ENCODE measurements at places on chromosomes 12 and 14. TPM values are rescaled to one million over a fixed set of nuclear protein-coding genes. Genes with fewer than 3 reads are reported as not detected.

DNA sequence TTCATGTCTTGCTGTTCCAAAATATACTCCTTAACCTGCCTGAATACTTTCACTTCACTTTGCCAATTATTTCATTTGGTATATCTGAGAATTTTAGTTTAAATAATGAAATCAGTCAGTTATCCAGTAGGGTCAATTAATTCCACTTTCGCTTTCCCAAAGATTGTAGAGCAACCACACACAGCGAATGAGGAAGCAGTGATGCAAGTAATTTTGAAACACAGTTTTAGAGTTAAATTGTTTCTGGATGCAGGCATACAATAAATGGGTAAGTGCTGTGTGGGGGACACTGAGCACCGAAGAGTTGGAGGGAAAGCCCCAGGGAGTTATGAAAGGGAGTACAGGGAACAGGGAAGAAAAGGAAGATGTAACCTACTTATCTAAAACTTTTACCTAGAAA lies 62.8 kb downstream of the TSHR start:
- DNase-seq, result no peak

DNA sequence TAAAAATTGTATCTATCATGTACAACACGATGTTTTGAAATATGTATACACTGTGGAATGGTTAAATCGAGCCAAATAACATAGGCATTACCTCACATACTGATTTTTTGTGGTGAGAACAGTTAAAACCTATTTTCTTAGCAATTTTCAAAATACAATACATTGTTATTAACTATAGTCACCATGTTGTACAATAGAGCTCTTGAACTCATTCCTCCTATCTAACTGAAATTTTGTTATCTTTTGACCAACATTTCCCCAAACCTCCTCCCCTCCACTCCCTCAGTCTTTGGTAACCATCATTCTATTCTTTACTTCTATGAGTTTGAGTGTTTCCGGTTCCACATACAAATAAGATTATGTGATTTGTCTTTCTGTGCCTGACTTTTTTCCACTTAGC lies 6.8 kb upstream of the SLC38A2 start:
- no peak for DNase-seq

The ATL1 gene
- 3.1 TPM for total RNA-seq

- no peak for DNase-seq
These were observed 394.0 kb upstream of the SYT1 start for GRCh38 chr12:78470354-78471195.

DNA sequence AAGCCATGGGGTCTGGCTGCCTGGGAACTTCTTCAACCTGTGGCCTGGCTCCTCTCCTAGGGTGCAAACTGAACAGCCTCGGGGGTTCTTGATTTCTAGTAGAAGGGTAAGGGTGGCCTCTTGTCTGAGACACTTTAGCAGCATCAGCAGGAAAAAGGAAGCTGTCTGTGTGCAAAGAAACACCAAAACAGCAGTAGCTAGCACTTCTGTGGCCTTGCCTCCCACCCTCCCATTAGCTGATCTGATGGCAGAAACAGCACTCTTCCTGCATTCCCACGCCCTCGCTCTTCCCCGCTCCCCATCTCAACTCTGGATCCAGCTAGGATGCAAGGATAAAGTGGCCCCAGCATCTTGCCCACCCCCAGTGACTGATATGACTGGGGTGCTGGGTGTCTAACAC lies 20.7 kb downstream of the SLC7A8 start:
- no peak for DNase-seq

GRCh38 chr12:97404543-97404942 lies 58.1 kb upstream of the RMST start:
- no peak for DNase-seq

The CLEC9A gene
- total RNA-seq, result 0.57 TPM

GRCh38 chr14:91890291-91890749 lies 23.0 kb upstream of the TC2N start:
- peak; percentile 45 for DNase-seq

DNA sequence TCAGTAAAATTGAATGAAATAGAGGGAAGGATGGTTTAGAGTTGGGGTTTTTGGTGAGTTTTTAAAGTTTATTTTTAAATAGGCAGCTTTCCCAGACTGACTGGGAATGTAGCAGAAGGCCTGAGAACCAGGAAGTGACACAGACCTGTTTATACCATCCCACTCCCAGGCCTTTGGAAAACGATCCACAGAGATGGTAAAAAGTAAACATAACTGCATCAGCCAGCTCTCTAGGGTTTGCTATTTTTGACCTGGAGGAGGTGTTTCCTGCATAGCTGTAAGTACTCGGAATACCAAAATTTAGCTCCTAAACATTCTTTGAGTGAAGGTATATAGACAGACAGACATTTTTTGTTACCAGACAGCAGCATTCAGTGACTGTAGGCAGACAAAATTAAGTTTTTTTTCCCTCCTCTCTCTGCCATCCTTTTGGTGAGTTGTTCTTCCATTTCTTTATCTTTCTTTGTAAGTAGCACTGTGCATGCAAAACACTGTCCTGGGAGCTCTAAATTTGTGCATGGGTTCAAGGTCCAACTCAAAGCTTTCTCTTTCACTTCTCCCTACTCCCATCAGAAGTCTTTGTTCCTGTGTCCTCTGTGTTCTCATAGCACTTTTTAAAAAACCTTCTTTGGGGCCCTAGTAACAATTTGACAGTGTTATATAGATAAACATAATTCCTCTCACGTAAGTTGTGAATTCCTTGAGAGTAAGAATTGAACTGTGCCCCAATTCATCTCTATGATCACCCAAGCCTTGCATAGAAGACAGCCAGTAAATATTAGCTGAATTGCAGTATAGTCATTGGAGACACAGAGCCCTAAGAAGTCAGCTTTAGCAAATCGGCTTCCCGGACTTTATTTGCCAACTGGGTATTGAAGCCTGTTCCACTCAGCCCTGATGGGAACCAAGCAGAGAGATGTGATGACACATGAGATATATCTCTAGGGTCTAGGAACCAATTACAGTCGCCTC lies 37.4 kb downstream of the SUSD6 start:
- DNase-seq, result no peak

DNA sequence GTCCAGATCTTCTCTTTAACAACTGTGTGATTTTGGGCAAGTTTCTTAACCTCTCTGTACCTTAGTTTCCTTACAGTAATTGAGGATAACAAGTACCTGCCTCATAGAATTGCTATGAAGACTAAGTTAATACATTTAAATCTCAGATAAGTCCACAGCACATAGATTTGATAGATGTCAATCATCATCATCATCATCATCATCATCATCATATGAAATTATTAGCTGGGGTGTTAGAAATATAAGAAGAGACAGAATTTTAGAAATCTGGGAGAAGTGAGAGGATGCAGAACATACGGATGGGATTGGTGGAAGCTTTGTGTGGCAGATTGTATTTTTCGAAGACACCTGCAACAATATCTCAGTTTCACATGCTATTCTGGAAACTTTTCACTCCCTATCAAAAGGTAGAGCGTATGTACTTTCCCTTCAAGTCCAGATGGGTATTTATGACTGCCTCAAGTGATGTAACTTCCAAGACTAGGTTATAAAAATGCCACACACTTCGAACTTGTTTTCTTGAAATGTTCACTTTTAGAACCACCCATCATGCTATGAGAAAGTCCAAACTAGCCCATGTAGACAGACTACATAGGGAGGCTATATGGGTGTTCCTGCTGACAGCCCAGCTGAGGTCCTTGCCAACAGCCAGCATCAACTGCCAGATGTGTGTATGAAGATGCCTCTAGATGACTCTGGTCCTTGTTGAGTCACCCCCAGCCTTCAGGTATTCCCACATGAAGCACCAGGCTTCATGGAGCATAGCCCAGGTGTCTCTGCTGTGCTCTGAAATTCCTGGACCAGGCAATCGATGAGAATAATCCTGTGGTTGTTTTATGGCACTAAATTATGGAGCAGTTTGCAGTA lies 20.7 kb upstream of the SDR39U1 start:
- no peak for DNase-seq

The LRRC10 gene
- total RNA-seq, result not detected

GRCh38 chr12:71904629-71905028 lies 34.0 kb upstream of the TPH2 start:
- DNase-seq, result no peak

GRCh38 chr12:23899434-23899833 lies 50.0 kb downstream of the SOX5 start:
- no peak for DNase-seq

The SLCO1B3 gene
- 0.13 TPM for total RNA-seq

The NELL2 gene
- total RNA-seq, result 1.1 TPM

GRCh38 chr12:9961106-9961505 lies 10.1 kb upstream of the CLEC12A start:
- DNase-seq, result no peak

DNA sequence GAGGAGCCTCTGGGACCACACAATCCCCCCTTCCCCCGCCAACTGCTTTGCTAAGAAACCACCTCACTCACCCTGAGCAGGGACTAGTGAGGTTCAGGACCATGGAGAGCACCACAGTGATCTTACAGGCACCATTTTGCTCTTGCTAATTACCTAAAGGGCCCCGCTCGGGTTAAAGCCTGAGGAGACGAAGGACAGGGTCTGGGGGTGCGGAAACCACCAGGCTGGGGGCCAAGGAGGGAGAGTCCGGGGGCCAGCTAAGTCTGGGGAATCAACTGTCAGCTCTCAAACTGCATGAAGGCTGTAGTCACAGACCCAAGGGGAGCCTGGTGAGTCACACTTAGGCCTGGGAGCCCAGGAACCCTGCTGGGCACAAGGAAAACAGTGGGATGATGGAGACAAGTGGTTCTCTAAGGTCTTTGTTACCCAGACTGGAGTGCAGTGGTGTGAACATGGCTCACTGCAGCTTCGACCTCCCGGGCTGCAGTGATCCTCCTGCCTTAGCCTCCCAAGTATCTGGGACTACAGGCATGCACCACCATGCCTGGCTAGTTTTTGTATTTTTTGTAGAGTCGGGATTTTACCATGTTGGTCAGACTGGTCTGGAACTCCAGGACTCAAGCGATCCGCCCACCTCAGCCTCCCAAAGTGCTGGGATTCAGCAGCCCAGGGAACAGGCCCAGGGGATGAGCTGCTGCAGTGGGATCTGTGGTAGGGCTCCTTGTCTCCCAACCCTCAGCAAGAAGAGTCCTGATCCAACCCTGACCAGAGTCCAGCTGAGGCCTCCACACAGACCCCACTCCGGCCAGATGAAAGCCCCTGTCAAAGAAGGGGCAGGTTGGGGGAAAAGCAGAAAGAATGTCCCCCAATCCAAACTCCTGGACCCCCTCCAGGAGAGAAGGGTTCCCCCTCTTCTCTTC lies 98.8 kb downstream of the CALM1 start:
- no peak for DNase-seq

GRCh38 chr12:62865937-62866336 lies 69.0 kb downstream of the PPM1H start:
- no peak for DNase-seq

The TAS2R7 gene
- not detected for total RNA-seq

The GNG2 gene
- 9.6 TPM for total RNA-seq

DNA sequence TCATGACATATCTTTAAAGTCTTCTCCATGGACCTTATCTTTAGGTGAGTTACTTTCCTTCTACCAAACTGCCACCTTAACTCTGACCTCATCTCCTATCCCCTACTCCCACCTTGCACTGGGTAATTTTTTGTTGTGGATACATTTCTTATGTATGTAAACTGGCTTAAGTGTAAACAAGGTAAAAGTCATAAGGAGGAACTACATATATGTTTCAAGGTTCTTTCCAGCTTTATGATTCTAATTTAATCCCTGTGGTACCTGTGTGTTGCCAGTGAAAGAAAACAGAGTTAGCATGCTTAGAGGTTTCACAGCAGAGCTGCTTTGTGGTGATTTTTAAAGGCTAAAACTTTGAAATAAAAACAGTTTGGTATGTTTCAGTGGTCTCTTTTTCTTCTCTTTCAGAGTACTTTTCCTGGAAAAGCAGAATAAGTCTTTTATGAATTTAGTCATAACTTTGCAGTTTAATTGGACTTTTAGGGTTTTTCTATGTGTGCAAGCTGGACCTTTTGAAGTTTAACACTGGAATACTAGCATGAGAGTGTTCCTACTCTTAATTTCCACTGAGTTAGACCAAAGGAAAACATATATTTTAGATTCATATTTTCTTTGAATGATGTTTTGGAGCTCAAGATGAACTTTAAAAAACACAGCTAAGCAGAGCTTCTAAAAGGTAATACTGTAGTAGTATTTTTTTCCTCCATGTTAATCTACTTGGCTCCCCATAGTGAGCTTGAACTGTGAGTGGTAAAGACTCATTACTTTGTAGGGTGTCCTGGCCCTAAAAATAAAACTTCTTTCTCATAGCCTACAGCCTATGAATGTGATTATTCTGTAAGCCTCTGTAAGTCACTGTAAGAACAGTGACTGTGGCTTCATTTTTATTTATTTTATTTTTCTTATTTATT lies 105.4 kb downstream of the FUT8 start:
- DNase-seq, result no peak

The OASL gene
- total RNA-seq, result 5.2 TPM

DNA sequence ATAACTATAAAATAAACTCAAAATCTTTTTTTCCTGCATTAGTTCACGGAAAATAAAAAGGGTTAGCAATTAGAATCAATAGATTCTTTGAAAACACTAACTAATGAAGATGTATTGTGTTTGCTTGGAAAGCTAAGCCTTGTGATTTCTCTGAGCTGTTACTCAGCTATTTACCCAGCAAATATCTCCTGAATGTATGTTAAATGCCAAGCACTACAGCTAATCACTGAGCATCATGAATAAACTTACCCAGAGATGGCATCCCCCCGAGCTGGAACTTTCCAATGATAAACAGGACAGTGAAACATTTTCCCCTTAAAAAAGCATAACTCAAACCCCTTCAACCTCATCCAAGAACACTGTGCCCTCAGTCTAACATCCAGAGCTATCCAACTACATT lies 71.2 kb downstream of the SLC2A13 start:
- DNase-seq, result no peak

- DNase-seq, result no peak
These were observed 37.6 kb upstream of the SPTLC2 start for GRCh38 chr14:77654001-77654441.

DNA sequence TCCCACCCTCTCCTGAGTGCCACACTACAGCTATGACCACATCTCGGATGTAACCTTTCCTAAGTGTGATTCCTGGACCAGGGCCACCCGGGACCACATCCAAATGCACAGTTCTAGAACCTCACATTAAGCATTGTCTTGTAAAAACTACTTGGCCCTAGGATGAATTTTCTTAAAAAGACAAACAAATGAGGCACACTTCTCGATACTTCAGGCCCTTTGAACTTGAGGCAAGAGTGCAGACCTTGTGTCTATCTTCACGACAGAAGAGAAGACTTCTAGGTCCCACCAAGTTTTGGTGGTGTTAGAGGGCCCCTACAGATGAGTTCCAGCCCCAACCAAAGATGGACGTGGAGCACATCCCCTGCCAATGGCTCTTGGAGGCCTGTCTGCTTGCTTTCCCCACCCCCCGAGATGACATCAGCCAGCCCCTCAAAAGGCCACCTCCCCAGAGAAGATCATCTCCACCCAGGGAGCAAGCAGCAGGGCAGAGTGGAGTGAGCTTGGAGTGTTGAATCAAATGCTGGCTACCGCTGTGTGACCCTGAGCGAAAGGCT lies 9.3 kb downstream of the ISCU start:
- no peak for DNase-seq

The PIANP gene
- 0.13 TPM for total RNA-seq

The TMEM119 gene
- 16.8 TPM for total RNA-seq

DNA sequence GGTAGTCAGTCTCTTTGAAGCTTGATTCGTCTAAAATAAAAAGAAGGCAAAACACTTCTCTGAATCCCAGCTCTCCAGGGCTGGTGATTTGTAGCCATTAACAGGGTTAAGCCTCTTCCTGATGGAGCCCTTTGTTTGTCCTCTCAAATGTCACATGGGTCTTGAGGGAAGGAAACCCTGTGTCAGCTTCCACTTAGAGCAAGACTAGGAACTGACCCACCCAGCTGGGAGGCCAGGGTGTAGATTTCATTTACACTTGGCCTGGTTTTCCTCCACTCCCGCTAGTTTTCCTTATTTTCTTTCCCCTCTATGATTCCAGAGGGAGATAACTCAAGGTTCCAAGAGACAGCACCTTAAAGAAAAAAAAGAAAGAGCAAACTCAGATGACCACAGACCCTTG lies 230.5 kb upstream of the EGLN3 start:
- no peak for DNase-seq

All from upper lobe of left lung (tissue), 6 donors.